GM06990 (cell line): ENCODE measurements at places on chromosomes 11 and 22.

DNA sequence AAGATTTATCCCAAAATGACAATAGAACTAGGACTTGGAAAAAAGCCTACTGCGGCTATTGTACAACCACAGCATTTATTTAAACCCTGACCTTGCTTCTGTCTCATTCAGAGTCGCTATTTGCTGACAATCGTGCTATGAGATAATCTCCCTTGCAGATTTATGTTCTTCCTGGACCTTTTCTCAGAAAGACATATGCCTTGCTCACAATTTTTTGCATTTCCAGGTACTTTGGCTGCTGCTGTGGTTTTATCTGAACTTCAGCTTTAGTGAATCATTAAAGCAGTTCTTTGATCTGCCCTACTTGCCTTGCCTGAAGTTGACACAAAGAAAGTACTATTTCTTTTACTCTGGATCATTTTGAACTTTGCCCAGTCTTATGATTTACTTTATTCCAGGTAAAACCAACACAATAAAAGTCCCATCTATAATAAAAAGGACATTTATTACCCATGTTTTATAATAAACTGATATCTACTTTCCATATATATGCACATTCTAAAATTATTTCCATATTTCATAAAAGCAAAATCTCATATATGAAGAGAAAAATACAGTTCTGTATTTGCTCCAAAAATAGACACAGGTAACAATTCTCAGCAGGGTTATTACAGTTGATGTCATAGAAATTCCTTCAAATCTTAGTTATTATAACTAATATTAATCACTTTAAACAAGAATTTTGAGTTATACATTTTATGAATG lies 63.4 kb upstream of the CARD18 start:
- DNase-seq = no peak

- no peak for DNase-seq
Measured at GRCh38 chr11:125428486-125429173, 67.4 kb downstream of the FEZ1 start.

DNA sequence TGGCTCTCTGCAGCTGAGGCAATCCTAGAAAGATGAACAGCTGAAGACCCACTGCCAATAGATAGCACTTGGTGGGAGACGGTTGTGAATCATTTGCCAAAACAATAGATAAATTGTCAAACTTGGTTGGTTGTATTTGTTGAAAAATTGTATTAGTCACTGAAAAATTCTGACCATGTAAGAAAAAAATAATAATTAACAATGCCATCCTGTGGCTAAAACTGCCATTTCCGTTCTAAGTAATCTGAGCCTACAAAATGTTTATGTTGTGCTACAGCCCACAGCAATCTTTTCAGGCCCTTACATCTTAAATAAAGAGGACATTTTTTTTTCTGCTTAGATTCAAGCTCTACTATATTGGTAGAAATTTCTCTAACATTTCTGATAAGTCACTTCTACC lies 103.2 kb upstream of the ANO3 start:
- DNase-seq = no peak

DNA sequence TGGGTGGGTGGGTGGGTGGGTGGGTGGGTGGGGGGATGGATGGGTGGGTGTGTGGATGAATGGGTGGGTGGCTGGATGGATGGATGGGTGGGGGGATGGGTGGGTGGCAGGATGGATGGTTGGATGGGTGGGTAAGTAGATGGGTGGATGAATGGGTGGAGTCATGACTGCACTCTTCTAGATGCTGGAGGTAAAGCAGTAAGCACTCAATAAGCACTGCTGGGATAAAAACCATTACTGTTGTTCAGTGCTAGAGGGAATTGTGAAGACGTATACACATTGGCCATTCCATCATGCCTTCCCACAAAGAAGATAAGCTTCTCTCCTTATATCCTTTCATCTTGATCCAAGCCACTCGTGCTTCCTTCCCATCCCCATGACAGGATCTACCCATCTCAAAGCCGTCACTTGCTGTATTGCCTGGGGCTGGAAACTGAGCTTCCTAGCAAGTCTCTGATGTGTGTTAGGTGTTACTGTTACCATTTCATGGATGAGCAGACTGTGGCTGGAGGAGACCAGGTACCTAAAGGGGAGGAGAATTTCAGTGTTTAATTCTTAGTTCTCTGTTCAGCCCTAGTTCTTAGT lies 74.8 kb downstream of the MICAL2 start:
- no peak for DNase-seq

DNA sequence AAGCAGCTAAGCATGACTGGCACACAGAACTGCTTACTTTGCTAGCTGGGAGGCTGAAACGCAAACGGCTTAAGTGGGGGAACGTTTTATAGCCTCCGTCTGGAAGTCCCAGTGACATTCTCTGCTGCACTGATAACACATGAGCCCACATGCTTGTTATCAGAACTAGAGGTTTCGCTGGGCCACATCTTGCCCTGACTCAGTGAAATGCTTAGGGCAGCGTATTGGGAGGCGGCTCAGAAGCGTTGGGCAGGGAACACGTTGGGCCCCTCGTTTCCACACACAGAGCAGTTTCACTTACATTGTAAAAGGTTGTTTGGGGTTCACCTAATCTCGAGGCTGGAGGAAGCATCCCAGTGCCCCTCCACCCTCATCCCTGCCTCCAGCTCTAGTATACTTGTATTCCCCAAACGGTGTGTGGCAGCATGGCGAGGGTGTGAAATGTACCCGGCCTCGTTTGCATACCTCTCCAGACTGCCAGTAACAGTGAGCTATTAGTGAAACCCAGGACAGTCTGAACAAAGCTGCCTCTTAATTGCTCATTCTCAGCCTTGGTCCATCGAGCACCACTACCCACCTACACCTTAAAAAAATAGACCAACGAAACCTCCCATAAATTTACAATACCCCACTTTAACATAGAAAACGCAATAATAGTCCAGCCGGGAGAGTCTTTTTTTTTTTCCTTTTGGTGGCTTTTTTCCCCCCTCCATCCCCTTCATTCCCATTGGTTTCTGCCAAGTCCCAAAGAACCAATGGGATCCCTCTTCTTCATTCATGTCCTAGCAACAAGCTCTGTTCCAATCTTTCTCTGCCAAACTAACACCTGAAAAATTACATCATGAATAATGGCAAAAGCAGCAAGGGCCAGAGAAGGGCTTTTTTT lies 218.8 kb upstream of the SORL1-AS1 start:
- DNase-seq = no peak
